ENCODE measurements at places on chromosomes 7 and 10. TPM values are rescaled to one million over a fixed set of nuclear protein-coding genes. Genes with fewer than 3 reads are reported as not detected.

The PTF1A gene
- total RNA-seq = not detected

The CABCOCO1 gene
- not detected for total RNA-seq

The VGF gene
- under 0.01 TPM for total RNA-seq

The SERPINE1 gene
- 3,900 TPM for total RNA-seq

The GPNMB gene
- total RNA-seq = 0.27 TPM

The ADIRF gene
- 21.6 TPM for total RNA-seq

The DDIT4 gene
- total RNA-seq = 853 TPM

The ABHD11 gene
- 9.4 TPM for total RNA-seq

The NRAP gene
- total RNA-seq = not detected

The EGFR gene
- total RNA-seq = 1.5 TPM

The GSTO2 gene
- 0.66 TPM for total RNA-seq

The RARRES2 gene
- 0.09 TPM for total RNA-seq

The ATG9B gene
- 0.19 TPM for total RNA-seq

The GPR146 gene
- total RNA-seq = 40.0 TPM

The SPDYE2B gene
- total RNA-seq = not detected

The SUN3 gene
- not detected for total RNA-seq

The HIPK2 gene
- total RNA-seq = 21.6 TPM

The ZNF804B gene
- total RNA-seq = not detected

The TUBAL3 gene
- total RNA-seq = 0.18 TPM

The PTPRZ1 gene
- total RNA-seq = 0.56 TPM

The ZNF365 gene
- total RNA-seq = 0.28 TPM

The DBNL gene
- 138 TPM for total RNA-seq

The GIMAP7 gene
- total RNA-seq = 16.2 TPM

The MSMB gene
- total RNA-seq = 0.27 TPM

The TLL2 gene
- total RNA-seq = 0.09 TPM

The PVRIG gene
- total RNA-seq = not detected

The NAMPT gene
- 212 TPM for total RNA-seq

The SYT15B gene
- not detected for total RNA-seq

The DNAH11 gene
- 0.63 TPM for total RNA-seq

The WNT8B gene
- total RNA-seq = not detected

The UPK3B gene
- total RNA-seq = 0.27 TPM

The ABCA13 gene
- total RNA-seq = not detected

The SFTPD gene
- total RNA-seq = not detected

The FBXL13 gene
- 29.6 TPM for total RNA-seq

The SFRP5 gene
- total RNA-seq = not detected

The MYH16 gene
- 0.38 TPM for total RNA-seq

The MACC1 gene
- total RNA-seq = under 0.01 TPM

The SOSTDC1 gene
- not detected for total RNA-seq

The KIF5B gene
- total RNA-seq = 143 TPM

The TRIM73 gene
- total RNA-seq = 0.75 TPM

Measured in endothelial cell of coronary artery (primary cell).